Esophagus squamous epithelium (tissue), 5 donors: ENCODE measurements at places on chromosomes 12 and 14. TPM values are rescaled to one million over a fixed set of nuclear protein-coding genes. Genes with fewer than 3 reads are reported as not detected.

- DNase-seq, result no peak
- H3K27ac ChIP-seq, result no peak overlapping the region
- no peaks in the 10 kb centered on the region for H3K27me3 ChIP-seq
- H3K4me1 ChIP-seq, result no peaks in the 10 kb centered on the region
- H3K4me3 ChIP-seq, result no peak overlapping the region
These were observed 340.4 kb downstream of the NAV3 start for GRCh38 chr12:78171061-78171460.

GRCh38 chr14:89290813-89291212 is 126.2 kb downstream of the FOXN3 start:
- no peaks in the 10 kb centered on the region for H3K4me1 ChIP-seq
- no peak overlapping the region for H3K4me3 ChIP-seq

GRCh38 chr12:123055281-123055766 is 74.8 kb downstream of the ARL6IP4 start:
- H3K27ac ChIP-seq, result no peak overlapping the region
- H3K4me3 ChIP-seq, result no peak overlapping the region
- H3K27me3 ChIP-seq, result no peaks in the 10 kb centered on the region
- no peak for DNase-seq
- H3K4me1 ChIP-seq, result peaks cover 43% of the 10 kb centered on the region

- DNase-seq, result no peak
- H3K27ac ChIP-seq, result no peak overlapping the region
- no peaks in the 10 kb centered on the region for H3K4me1 ChIP-seq
- H3K36me3 ChIP-seq, result no peaks in the 10 kb centered on the region
- no peak overlapping the region for H3K4me3 ChIP-seq
These were observed 46.6 kb downstream of the KSR2 start for GRCh38 chr12:117921929-117922777.

GRCh38 chr14:73344319-73344718 is 107.0 kb downstream of the PAPLN start:
- H3K27me3 ChIP-seq, result no peaks in the 10 kb centered on the region
- H3K36me3 ChIP-seq, result no peaks in the 10 kb centered on the region
- H3K4me3 ChIP-seq, result no peak overlapping the region
- DNase-seq, result no peak

GRCh38 chr12:122788387-122788786 is 14.0 kb downstream of the CCDC62 start:
- no peak overlapping the region for H3K27ac ChIP-seq
- H3K4me3 ChIP-seq, result no peak overlapping the region
- H3K4me1 ChIP-seq, result no peaks in the 10 kb centered on the region
- H3K27me3 ChIP-seq, result no peaks in the 10 kb centered on the region
- no peaks in the 10 kb centered on the region for H3K36me3 ChIP-seq

Gene FLRT2
- 0.61 TPM for total RNA-seq

Gene KRT74
- total RNA-seq, result 6.7 TPM

Gene IL23A
- total RNA-seq, result 2.8 TPM
